ENCODE measurements at places on chromosomes 16 and 17.

DNA sequence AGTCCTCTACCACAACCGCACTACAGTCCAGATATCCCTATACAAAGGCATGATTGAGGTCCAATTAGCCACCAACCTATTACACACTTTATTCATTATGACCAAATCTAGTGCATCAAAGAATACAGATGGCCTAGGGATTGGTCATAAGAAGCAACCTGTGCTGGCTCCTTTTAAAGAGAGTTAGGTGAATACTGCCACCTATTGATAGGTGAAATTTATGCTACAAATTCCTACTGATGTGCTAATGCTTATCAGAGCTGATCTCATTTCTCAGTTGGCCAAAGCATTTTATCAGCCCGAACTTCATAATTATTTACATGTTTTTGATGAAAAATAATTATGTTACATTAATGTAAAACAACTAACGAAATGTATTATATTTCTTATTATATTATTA, 166.3 kb downstream of the ANKFN1 start:
- no peak for DNase-seq

DNA sequence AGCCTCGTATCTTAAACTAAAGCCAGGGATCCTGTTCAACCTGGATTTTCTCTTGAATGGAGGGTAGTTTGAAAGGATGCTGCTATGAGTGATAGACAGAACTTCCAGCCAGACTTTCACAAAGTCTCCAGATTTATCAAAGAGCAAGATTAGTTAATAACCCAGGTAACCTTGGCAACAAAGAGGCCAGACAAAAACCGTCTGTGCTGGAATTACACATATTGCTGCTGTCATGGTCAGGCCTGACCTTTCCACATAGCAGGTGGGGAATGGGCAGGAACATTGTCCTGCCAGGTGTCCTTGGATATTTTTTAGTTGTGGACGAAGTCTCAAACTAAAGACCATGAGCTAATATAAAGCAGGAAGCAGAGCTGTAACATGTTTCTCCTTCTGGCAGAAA, 52.5 kb downstream of the HLF start:
- no peak for DNase-seq

- no peak for DNase-seq
These were observed 298.4 kb downstream of the MAP2K6 start for GRCh38 chr17:69712801-69713311.

GRCh38 chr17:66829883-66830282, 5.0 kb upstream of the CACNG5 start:
- DNase-seq, result no peak

- no peak for DNase-seq
These were observed 13.6 kb downstream of the MRM1 start for GRCh38 chr17:36614933-36615332.

DNA sequence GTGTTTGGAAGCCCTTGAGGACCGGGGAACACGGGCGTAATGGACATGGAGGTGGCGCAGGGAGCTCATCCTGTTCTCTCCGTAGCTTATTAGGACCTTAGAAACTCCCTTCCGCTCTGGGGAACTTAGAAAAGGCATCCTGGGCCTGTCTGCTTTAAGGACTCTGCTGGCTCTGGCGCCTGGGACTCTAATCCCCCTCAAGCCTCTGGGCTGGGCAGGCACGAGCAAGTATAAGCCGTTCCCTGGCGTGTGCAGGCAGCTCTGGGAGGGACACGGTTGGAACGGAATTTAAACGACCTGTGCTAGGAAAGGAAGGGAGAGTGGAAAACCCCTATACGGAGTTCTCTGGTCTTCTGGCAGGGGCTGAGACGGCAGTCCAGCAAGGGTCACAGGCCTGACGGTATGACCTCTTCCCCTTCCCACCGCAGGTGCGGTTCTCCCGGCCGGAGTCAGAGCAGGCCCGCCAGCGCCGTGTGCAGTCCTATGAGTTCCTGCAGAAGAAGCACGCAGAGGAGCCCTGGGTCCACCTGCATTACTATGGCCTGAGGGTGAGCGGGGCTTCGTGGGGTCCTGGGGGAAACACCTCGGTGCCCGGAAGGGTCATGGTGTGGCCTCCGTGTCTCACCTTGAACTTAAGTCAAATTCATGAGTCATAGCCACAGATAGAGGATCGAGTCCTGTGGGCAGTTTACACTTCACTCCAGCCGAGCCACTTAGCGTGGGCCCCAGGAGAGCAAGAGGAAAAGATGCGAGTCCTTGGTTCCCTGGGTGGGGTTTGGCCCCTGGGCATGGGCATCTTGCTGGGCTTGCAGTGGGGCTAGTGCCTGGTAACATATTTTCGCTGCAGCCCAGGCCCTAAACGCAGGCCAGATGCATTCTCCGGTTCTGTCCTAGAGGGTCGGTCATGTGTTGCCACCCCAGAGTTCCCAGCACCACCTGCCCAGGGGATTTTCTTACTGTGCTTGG, 17.7 kb downstream of the POLR3E start:
- DNase-seq, result no peak
